Activated T-helper 2 cell treated with anti-CD3 and anti-CD28 coated beads, Interferon-gamma antibody, Interleukin-2, Interleukin-4, amounts not matched to agents 10 μg/mL and 5 μg/mL and 100 μg/mL, durations not matched to agents 14 hours and 24 hours and 36 hours (primary cell): ENCODE measurements at places on chromosomes 11 and 22. TPM values are rescaled to one million over a fixed set of nuclear protein-coding genes. Genes with fewer than 3 reads are reported as not detected.

- H3K36me3 ChIP-seq = peaks cover 5% of the 10 kb centered on the region
- H3K27me3 ChIP-seq = peaks cover 83% of the 10 kb centered on the region
- H3K4me3 ChIP-seq = no peak overlapping the region
- peaks cover 14% of the 10 kb centered on the region for H3K4me1 ChIP-seq
- no peak for DNase-seq
- H3K27ac ChIP-seq = no peak overlapping the region
Measured at GRCh38 chr11:32433914-32434355, 1.4 kb downstream of the WT1 start.

GRCh38 chr11:117772360-117772759 is 24.7 kb downstream of the DSCAML1 start:
- H3K4me1 ChIP-seq = no peaks in the 10 kb centered on the region
- no peak overlapping the region for H3K4me3 ChIP-seq
- no peak for DNase-seq
- no peaks in the 10 kb centered on the region for H3K36me3 ChIP-seq
- H3K27me3 ChIP-seq = peaks cover 1% of the 10 kb centered on the region
- H3K27ac ChIP-seq = no peak overlapping the region

The XPNPEP3 gene
- 17.5 and 17.9 TPM in 2 replicates for total RNA-seq

The OVOL1 gene
- total RNA-seq = 0.16 TPM in 2 replicates

- peaks cover 5% of the 10 kb centered on the region for H3K36me3 ChIP-seq
- H3K27me3 ChIP-seq = peaks cover 4% of the 10 kb centered on the region
- no peak overlapping the region for H3K4me3 ChIP-seq
- H3K27ac ChIP-seq = no peak overlapping the region
- DNase-seq = no peak
- H3K4me1 ChIP-seq = no peaks in the 10 kb centered on the region
Measured at GRCh38 chr22:43643387-43643786, 168.7 kb downstream of the EFCAB6 start.

GRCh38 chr22:48235744-48236143 is 1473.3 kb downstream of the TBC1D22A start:
- DNase-seq = no peak
- H3K4me1 ChIP-seq = no peaks in the 10 kb centered on the region
- no peaks in the 10 kb centered on the region for H3K36me3 ChIP-seq
- no peaks in the 10 kb centered on the region for H3K27me3 ChIP-seq
- no peak overlapping the region for H3K4me3 ChIP-seq

The ART1 gene
- not detected in 2 replicates for total RNA-seq

DNA sequence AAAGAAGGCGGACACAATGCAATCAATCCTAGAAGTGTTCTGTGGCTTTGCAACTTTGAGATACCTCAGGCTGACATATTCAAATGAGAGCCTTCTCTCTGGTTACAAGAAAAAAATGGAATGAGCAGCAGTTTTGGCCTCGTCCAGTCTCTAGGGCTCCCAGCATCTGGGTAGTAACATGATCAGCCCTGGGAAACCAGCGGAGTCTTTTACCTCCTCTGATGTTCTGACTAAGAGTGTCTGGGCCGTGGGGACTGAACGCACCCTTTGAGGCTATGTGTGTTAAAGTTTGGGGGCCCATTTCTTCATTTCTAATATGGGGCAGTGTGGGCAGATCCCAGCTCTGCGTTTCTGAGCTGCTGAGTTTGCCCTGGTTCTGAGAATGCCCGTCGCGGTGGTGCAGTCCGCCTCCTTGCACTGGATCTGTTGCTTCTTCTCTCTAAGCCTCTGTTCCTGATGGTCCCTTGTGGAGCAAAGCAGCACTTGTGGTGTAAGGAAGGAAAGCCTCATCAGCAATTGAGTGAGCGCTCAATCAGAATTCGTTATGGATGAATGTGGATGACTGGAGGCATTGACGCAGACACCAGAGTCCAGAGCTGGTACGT is 8.1 kb downstream of the PARVB start:
- no peaks in the 10 kb centered on the region for H3K27me3 ChIP-seq
- H3K27ac ChIP-seq = no peak overlapping the region
- DNase-seq = no peak
- peaks cover 20% of the 10 kb centered on the region for H3K36me3 ChIP-seq

The SLC5A4 gene
- not detected in 2 replicates for total RNA-seq

DNA sequence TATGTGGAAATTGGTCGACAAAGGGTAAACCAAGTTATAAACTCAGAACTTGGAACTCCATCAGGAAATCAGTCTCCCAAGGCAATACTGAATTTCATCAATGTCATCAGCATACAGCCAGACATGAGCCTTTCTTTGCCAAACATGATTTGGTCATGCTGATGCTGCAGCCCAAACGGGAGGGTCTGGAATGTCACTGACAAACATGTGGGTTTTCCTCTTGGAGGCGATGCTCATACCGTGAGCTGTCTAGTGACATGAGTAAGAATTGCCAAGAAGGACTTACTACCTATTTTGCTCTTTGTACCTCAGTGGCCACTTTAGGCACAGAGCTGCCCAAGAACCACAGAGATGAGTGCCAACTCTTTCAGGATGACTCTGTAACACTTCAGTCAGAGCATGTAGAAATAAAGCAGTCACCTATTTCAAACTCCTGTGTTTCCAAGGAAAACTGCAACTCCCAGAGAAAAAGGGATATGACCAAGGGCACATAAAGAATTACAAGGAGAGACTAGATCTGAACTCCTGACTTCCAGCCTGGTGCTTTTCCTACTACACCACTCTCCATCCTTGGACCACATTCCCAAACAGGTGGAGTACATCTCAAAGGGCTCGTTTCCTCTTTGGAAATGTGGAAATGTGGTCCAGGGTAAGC is 24.3 kb upstream of the MRGPRX2 start:
- H3K4me3 ChIP-seq = no peak overlapping the region
- no peaks in the 10 kb centered on the region for H3K36me3 ChIP-seq
- no peak for DNase-seq
- peaks cover 5% of the 10 kb centered on the region for H3K27me3 ChIP-seq
- no peaks in the 10 kb centered on the region for H3K4me1 ChIP-seq

DNA sequence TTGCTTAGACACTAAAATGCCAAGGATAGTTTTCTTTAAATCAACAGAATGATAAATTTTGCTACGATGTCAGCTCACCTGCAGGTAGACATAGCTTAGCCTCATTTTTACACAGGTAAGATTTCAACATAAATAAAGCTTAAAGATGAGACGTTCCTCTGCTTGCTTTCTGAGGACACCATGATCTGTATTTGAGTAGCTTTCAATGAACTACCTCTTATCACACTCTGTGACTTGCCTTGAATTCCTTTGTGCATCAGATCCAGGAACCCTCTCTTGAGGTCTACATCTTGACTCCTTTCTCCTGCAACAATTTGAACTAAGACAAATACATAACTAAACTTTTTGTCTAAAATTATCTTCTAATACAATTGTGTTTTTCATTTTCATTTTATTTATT is 26.1 kb upstream of the OR8I2 start:
- no peak for DNase-seq
- H3K27me3 ChIP-seq = no peaks in the 10 kb centered on the region
- no peaks in the 10 kb centered on the region for H3K4me1 ChIP-seq
- H3K4me3 ChIP-seq = no peak overlapping the region
- no peaks in the 10 kb centered on the region for H3K36me3 ChIP-seq
- H3K27ac ChIP-seq = no peak overlapping the region

GRCh38 chr11:125070699-125071254 is 7.7 kb downstream of the SLC37A2 start:
- no peak for DNase-seq
- H3K36me3 ChIP-seq = no peaks in the 10 kb centered on the region
- H3K4me3 ChIP-seq = no peak overlapping the region
- peaks cover 8% of the 10 kb centered on the region for H3K27me3 ChIP-seq
- peak overlapping the region; percentile 38 for H3K27ac ChIP-seq
- H3K4me1 ChIP-seq = peaks cover 22% of the 10 kb centered on the region

The TMEM126B gene
- 63.8 and 66.5 TPM in 2 replicates for total RNA-seq
